Activated CD8-positive, alpha-beta memory T cell treated with anti-CD3 and anti-CD28 coated beads for 1 hour (primary cell): ENCODE measurements at places on chromosomes 4 and X.

DNA sequence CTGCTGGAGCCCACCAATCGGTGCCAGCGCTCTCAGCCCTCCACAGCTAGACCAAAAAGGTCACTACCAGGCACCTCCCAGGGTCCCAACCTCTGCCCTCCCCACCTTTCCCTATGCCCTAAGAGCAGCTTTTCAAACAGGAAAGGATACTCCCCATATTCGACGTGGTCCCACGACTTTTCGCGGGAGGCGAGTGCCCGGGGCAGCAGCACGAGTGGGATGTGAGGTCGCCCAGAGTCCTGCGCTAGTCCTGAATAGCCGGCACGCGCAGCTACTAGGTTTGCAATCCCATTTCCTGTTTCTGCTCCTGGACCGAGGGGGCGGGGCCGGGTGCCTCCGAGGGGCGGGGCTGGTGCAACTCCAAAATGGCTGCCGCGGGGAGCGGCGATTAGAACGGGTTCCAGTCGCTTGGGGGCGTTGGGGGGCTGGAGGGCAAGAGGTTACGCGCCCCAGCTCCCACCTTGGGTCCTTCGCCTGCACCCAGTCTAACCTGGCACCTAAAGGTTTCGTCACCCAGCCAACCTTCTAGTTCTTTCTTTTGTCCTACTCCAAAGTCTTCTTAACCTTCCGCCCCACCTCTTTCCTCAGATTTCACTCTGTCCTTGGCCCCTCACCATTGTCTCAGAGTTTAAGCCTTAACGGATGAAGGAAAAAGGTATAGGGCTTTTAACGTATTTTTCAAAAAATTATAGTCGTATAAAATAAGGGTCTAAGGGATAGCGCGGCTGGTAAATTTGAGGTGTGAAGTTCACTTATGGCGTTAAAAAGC is 85.0 kb upstream of the TENT5D start:
- DNase-seq, result no peak

DNA sequence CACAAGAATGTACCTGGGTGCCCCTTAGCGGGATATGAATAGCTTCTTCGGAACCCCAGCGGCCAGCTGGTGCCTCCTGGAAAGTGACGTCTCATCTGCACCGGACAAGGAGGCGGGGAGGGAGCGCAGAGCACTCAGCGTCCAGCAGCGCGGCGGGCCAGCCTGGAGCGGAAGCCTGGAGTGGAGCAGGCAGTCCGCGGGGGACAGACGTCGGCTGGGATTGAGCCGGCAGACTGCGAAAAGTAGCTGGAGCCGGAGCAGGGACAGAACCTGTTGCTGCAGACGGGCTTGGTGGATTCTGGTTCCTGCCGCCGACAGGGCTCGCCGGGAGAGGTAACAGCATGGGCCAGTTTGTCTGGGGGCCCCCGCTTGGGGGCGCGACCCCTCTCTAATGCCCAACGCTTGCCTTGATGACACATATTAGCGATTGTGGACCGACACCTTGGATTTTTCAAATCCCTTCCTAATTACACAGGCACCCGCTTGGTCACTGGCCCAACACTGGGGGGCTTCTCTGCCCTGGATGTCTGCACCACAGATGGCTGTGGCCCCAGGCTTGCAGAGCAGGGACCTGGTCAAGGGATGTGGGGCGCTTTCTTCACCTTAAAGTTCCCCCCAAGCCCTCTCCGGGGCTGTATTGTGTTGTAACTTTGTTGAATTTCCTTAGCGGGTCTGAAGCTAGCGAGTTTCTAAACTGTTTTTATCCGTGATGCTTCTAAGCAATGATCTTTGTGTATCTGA is at the start of gene NPFFR2:
TSS of gene NPFFR2 (plus strand) at position 133 of the 741 bp plus-strand sequence. CDS start 96,592 bp downstream, outside the sequence.
- no peak for DNase-seq

DNA sequence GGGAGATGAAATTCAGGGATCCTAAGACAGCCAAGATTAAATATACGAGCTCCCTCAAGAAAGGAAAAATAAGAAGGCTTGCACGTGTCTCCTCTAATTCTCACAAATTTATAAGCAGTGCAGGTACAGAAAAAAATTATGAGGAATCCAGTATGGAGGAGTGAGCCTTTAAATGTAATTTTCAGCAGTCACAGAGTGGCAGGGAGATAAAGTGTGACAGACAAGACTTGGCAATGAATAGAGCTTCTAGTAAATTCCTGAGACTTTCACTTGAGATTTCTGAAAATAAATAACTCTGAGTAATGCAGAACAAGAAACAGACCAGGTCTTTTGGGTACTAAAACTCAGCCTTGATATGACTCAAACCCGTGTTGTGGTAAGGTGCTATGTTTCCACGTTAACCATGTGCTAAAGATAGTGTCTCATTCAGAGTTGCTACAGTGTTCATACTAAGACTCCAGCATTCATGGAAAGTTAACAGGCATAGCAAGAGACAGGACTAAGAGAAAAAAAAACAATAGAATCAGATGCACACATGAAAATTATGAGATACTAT is 119.8 kb downstream of the SPOCK3 start:
- DNase-seq, result no peak

- DNase-seq, result no peak
Measured at GRCh38 chr4:78520808-78521226, 30.8 kb upstream of the ANXA3 start.

GRCh38 chr4:5019796-5020195 is 538 bp upstream of the CYTL1 start:
- DNase-seq, result no peak

DNA sequence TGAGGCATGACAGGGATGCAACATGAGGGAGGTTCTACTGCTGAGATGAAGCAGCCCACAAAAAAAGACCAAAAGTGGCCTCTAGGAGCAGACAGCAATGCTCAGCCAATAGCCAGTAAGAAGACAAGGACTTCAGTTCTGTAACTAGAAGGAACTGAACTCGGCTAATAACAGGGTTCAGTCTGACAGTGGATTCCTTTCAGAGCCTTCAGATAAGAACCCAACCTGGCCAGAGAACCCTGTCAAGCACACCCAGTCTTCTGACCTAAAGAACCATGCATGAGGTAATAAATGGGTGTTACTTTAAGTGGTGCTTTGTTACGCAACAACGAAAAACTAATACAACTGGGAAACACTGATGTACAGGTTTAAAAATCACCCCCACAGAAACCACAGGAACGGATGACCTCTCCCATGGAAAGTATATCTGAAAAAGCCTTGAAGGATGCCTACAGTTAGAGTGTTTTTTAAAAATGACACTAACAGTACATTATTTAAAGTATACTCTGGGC is 94.6 kb downstream of the PAPSS1 start:
- DNase-seq, result no peak

DNA sequence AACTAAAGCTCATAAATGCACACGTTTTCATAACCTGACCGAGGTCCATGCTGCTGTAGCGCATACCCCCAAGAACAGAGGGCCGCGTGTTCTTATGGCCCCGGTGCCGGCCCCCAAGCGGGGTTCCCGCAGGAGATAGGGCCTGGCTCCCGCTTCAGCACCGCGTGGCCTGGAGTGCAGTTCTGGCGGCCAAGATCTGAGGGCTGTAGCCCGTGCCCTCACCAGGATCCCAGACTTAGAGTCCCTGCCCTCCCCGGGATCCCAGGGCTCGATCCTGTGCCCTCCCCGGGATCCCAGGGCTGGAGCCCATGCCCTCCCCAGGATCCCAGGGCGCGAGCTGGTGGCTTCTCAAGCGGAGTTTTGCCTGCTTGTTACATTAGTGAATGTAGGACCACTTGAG is 1.0 kb upstream of the GRPEL1 start:
- no peak for DNase-seq

DNA sequence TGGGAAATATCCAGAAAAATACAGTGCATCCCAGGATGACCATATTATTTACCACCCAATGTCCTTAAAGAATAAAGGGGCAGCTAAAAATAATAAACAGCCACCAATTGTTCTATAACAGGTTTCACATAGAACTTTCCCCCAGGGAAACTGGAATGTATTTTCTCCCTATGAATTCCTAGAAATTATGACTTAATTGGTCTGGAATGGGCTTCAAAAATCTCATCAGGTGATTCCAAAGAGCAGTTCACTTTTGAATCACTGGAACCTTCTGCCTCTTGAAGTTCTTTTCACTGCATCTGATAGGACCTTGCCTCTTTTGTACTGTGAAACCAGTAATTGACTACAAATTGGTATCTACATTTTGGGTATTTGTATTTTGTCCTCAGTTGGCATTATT is 119.3 kb downstream of the ZNF330 start:
- no peak for DNase-seq

DNA sequence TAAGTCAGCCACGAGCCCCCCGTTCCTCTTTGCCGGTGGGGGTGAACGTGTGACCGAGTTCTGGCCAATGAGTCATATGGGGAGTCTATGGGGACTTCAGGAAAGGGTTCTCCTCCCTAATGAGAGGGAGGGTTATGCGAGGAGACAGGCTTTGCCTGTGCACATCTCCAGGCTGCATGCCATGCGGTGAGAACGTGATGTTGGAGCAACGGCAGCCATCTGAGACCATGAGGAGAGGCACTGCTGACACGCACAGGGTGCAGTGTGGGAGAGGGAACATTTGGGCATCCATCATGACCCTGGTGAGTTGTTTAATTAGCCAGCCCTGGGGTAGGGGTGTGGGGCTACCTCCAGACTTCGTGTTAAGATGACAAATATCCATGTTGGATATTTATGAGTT is 55.8 kb downstream of the ABLIM2 start:
- DNase-seq, result no peak

DNA sequence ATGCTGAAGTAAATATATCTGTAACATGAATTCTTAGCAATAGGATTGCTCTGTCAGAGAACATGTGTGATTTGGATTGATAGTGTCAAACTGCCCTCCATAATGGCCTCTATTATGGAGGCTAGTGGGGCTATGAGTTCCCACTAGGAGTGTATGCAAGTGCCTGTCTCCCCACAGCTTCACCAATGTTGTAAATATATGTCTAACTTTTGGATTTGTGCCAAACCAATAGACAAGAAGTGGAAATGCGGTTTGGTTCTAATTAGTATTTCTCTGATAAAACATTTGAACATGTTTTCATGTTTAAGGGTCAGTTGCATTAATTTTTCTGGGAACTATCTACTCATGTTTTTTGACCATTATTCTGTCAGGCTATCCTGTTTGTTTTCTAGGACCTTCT is 28.1 kb downstream of the GPAT3 start:
- DNase-seq, result no peak

DNA sequence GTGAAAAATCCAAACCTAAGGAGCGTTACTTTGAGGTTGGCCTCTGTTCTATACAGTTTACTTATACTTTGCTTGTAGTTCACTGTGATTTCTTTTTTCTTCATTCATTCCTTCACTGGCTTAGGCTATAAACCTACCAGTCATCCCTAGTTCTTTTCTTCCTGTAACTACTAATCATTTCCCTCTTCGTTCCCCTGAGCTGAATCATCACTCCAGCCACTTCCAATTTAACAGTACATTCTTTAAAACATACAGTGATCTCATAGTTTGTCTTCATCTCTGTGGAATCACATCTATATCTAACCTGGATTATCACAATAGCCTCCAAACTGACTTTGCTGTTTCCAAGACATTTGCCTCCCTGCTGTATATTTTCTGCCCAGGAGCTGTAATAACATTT is 25.2 kb upstream of the NPFFR2 start:
- DNase-seq, result no peak

- DNase-seq, result no peak
Measured at GRCh38 chr4:182931691-182932345, 14.6 kb upstream of the DCTD start.

GRCh38 chr4:80062527-80062926 is 10.5 kb downstream of the ANTXR2 start:
- DNase-seq, result no peak

DNA sequence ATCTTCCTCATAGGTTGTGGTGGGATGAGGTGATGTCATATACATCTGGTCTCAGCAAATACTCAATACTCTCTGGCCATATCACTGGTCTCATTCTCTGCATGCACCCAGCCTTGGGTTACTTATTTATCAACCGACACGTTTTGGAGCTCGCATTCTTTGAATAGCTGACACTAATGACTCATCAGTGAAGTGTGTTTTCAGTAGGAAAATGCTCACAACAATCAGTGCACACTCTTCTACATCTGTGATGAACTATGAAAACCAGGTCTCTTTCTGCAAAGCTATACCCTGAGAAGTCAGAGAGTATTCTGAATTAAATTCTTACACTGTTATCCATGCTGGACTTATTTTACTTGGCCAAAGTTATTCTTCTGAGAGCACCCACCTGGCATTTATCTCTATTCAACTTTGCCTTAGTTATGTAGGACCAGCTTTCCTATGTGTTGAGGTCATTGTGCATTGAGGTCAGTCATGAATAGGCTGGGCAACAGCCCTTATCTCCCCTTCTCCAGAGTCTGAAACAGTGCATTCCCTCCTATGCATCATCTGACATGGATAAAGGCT is 58.7 kb upstream of the DHX15 start:
- no peak for DNase-seq

- no peak for DNase-seq
Measured at GRCh38 chr4:8030121-8030781, 90.6 kb upstream of the AFAP1 start.

GRCh38 chrX:12548746-12549145 is 242.5 kb upstream of the PRPS2 start:
- DNase-seq, result no peak

DNA sequence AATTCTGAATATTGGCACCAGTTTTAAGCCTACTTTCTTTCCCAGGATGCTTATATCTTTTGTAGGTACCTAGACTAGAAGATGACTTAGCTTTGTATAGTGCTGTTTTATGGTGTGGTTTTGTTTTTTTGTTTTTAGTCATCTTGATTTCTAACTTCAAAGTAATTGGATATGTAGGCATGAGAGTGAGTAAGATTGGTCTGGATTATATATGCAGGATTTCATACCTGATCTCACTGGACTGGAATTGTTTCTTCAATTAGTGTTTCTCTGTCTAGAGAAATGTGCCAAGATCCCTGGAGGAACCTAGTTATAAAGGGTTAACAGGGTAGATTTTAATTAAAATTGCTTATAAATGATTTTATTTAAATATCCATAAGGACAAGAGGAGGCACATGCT is 23.1 kb downstream of the NAP1L5 start:
- DNase-seq, result no peak

- DNase-seq, result no peak
Measured at GRCh38 chr4:108155373-108155772, 13.4 kb downstream of the LEF1 start.

DNA sequence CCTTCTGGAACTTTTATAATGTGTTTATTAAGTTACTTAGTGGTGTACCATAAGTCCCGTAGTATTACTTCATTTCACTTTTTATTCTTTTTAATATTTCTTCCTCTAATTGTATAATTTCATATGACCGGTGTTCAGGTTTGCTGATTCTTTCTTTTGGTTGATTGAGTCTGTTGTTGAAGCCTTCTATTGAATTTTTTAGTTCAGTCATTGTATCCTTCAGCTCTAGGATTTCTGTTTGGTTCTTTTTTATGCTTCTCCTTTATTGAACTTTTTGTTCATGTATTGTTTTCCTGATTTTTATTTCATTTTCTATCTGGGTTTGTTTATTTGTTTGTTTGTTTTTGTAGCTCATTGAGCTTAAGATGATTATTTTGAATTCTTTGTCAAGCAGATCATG is 8.8 kb downstream of the CEP44 start:
- DNase-seq, result no peak
